ENCODE measurements at places on chromosomes 7 and 10.
A peak's percentile ranks its signal among the peaks of the same experiment; 100 is the strongest.

- no peak for DNase-seq
Measured at GRCh38 chr10:29828956-29829355, 194.2 kb upstream of the SVIL start.

GRCh38 chr10:47306387-47307210 lies 6.6 kb downstream of the GDF10 start:
- no peak for DNase-seq

DNA sequence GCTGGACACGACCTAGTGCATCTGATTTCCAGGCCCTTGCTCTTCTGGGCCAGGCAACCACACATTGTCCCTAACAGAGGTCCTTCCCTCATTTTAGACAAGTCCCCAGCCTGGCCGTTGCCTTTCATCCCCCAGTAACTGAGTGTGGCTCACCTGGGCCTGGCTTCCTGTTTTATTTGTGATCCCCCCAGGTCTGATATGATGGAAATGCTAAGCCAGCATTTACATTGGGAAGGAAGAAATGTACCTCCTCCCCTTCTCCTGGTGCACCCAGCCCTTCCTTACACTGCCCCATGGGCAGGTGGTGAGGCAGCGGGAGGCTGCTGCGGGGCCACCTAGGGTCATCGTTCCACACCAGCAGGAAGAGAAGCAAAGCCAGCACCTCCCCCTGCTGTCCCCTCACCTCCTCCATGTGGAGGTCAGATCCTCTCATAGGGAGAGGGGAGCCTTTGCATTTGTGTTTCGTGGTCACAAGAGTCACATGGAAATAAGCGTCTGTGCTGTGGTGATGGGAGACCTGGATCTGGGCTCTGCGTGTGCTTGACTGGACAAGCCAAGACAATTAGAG lies 108.8 kb downstream of the GLRX3 start:
- no peak for DNase-seq

- no peak for DNase-seq
Measured at GRCh38 chr10:60952067-60952845, 8.3 kb upstream of the RHOBTB1 start.

- DNase-seq: no peak
Measured at GRCh38 chr7:4745265-4745919, 30.0 kb upstream of the AP5Z1 start.

DNA sequence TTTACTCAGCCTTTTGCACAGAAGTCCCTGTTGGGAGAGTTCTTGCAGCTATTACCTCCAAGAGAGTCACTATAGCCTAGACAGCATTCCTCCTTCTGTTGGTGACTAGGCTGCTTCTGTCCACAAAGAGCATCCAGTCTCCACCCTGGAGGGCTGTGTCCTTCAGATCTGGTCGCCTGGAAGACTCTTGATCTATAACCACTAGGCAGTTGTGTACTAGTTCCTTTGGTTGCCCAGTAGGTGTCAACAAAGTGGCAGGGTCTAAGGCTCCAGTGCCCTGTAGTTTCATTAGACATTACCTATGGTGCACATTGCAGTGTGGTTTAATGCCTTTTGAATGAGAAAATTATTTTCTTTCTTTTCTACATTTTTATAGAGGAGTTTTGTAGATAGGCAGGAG lies 11.3 kb upstream of the AKR1C2 start:
- no peak for DNase-seq

DNA sequence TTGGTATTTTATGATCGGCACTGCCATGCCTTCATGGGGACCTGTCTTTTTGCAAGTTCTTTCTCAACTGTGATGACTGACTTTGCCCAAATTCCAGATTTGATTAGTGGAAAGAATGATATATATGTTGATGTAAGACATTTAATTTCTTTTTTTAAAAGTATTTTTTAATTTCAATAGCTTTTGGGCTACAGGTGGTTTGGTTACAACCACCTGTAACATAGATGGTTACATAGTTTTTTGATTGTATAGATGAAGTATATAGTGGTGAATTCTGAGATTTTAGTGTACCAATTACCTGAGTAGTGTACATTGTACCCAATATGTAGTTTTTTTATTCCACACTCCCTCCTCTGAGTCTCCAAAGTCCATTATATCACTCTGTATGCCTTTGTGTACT lies 69.6 kb downstream of the MCU start:
- no peak for DNase-seq

GRCh38 chr10:77531441-77532001 lies 106.1 kb downstream of the KCNMA1 start:
- peak; percentile 83 for DNase-seq

GRCh38 chr10:63105225-63106110 lies 27.7 kb upstream of the NRBF2 start:
- no peak for DNase-seq

DNA sequence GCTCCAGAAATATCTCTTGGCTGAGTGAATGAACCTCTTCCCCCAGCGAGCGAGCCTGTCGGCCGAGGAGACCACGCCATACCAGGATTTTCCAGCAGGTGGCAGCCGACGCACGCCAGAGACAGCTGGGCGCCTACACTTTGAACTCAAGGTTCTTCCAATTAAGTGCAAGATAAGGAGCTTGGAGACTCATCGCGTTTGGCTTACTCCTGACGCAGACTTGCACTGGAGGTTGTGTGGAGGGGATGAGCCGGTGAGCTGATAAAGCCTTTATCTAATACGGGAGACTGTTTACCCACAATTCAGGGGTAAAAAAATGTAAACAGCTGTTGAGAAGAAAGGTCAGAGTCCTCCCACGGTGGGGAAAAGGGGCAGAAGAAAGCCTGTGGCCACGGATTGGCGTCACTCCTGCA lies 45.9 kb upstream of the EMX2 start:
- peak; percentile 76 for DNase-seq

DNA sequence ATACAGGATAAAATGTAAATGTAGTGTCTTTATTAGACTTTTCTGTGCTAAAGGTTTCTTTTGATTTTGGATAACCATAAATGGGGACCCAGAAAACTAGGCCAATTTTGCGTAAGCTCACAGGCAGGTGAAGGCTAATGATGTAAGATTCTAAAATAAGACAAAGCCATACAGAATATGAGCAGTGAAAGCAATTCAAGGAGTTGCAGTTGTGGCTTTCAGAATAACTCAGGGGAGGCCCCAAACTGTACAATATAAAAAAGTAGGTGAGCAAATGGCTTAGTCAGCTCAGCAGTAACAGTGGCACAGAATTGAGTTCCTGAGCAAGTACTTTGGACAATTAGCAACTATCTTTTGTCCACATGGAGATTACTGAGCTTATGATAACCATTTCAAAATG lies 81.7 kb upstream of the NRP1 start:
- DNase-seq: no peak

GRCh38 chr10:33819206-33819605 lies 484.7 kb upstream of the NRP1 start:
- DNase-seq: no peak

- peak; percentile 25 for DNase-seq
Measured at GRCh38 chr10:77496941-77497420, 140.6 kb downstream of the KCNMA1 start.

- DNase-seq: peak; percentile 74
Measured at GRCh38 chr10:79487296-79488194, 24.8 kb upstream of the EIF5AL1 start.

All from tibial artery (tissue), 4 donors.